PC-3 (cell line): ENCODE measurements at places on chromosomes 4 and X. TPM values are rescaled to one million over a fixed set of nuclear protein-coding genes. Genes with fewer than 3 reads are reported as not detected.
A peak's percentile ranks its signal among the peaks of the same experiment; 100 is the strongest.

DNA sequence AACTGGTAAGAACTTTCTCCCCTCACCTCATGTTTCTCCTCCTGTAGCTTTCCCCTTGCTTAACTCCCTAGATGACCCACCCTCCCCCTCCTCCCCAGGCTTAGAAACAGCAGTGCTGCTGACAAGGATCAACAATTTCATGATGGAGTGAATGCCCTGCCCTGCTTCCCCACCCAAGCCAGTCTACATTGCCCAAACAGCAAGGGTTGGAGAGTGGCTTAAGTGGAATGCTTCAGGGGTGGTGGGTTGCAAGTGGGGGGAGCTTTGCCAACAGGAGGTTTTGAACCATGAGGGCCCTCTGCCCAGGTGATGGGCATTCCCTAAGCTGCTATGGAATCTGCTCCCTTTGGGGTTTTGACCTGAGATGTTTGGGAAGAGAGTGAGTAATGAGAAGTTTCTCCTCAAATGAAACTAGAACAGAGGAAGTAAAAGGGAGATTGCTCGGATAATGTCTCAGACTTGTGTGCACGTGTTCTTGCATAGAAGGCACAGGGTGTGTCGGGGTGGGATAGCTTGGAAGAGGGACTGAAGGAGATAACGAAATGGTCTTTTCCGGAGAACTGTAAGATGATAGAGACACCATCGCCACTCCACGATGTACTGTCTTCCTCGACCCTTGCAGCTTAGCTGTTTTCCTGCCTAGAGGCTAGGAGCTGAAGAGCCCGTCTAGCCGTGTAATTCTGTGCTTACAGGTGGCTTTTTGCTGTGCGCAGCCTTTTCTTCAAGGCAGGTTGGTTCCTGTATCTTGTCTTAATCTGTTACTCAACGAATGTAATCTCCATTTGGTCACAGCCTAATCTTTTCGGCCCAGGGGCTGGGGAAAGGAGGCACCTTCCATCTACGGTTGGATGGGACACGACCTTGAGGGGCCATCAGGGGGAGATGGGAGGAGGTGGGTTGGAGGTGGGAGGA is 10.1 kb downstream of the GDPD2 start:
- H3K27ac ChIP-seq, result no peak overlapping the region
- peak overlapping the region; percentile 93 for H3K4me3 ChIP-seq
- H3K36me3 ChIP-seq, result no peaks in the 10 kb centered on the region
- DNase-seq, result no peak
- peaks cover 20% of the 10 kb centered on the region for H3K4me1 ChIP-seq

Gene DSPP
- 0.04 TPM in 1 of 2 replicates, not detected in the other for total RNA-seq

DNA sequence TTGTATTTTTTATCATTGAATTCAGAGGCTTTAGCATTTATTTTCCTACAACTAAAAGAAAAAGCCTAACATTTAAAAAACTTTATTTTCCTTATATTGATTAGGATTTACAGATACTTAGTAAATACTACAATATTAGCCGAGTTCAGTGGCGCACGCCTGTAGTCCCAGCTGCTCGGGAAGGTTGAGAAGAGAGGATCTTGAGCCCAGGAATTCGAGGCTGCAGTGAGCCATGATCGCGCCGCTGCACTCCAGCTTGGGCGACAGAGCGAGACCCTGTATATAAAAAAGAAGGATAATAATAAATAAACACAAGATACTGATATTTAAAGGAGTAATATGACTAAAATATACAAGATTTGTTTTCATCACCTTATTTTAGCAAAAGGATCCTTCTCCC is 681 bp upstream of the UPF3B start:
- H3K4me1 ChIP-seq, result peaks cover 6% of the 10 kb centered on the region; the same call in 1 of the 2 replicates
- no peak for DNase-seq
- H3K27me3 ChIP-seq, result no peaks in the 10 kb centered on the region
- peak overlapping the region; percentile 100 for H3K4me3 ChIP-seq

DNA sequence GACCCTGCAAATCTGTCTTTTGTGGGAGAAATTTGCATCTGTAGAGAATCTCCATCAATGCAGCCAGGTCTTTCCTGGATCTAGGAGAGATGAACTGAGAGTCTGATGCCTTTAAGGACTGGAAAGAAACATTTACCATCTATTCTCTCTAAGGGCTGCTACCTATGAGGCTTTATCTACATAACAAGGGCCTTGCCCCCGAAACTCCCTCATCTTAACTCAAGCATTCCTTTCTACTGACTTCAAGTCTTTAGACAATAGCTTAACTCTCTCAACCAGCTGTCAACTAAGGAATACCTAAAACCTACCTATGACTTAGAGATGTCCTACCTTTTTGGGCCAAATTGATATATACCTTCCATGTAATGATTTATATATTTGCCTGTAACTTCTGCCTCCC is 32.1 kb downstream of the MAGEB17 start:
- no peaks in the 10 kb centered on the region for H3K27me3 ChIP-seq
- H3K4me1 ChIP-seq, result no peaks in the 10 kb centered on the region
- no peak overlapping the region for H3K27ac ChIP-seq

DNA sequence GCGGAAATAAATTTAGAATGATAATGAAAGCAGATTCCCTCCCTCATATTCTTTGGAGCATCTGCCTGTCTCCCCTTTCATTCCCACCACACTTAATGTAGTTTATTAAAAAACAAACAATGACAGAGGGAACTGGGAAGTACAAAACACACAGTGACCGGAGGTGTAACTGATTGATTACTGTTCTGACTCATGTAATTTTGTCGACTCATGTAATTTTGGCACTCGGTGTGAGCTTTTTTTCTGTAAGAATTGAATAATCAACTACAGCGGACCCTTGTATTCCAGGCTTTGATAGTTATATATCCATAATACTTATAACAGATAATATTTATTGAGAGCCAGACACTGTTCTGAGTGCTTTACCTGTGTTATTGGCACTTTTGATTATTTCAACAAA is 110.4 kb downstream of the PALLD start:
- DNase-seq, result no peak
- no peaks in the 10 kb centered on the region for H3K27me3 ChIP-seq
- H3K4me3 ChIP-seq, result no peak overlapping the region
- H3K36me3 ChIP-seq, result no peaks in the 10 kb centered on the region
- H3K27ac ChIP-seq, result no peak overlapping the region

Gene TCP11X1
- not detected in 2 replicates for total RNA-seq

- no peak overlapping the region for H3K4me3 ChIP-seq
- no peaks in the 10 kb centered on the region for H3K4me1 ChIP-seq
- peaks cover 3% of the 10 kb centered on the region for H3K36me3 ChIP-seq
- no peaks in the 10 kb centered on the region for H3K27me3 ChIP-seq
- peak; percentile 28 for DNase-seq
- H3K27ac ChIP-seq, result no peak overlapping the region
Measured at GRCh38 chrX:51851507-51852085, 41.8 kb upstream of the MAGED1 start.

- no peaks in the 10 kb centered on the region for H3K36me3 ChIP-seq
- no peak overlapping the region for H3K27ac ChIP-seq
- no peaks in the 10 kb centered on the region for H3K27me3 ChIP-seq
- H3K4me3 ChIP-seq, result no peak overlapping the region
- no peaks in the 10 kb centered on the region for H3K4me1 ChIP-seq
- peak; percentile 21 for DNase-seq
Measured at GRCh38 chr4:59091146-59092142, 1981.3 kb upstream of the IGFBP7 start.

DNA sequence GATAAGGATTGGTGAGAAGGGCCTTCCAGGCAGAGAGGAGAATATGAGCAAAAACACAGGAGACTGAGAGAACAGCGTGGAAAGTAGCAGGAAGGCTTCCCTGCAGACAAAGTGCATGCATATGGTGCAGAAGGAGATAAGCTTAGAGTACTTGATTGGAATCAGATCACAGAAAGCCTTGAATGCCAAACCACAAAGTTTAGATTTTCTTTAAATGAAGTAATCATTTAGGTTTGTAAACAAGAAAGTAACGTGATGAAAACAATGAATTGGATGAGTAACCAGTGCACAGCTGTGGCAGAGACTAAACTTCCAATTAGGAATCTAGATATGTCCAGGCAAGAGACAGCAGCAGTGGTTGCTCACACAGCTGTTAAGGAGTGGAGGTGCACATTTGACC is 83.8 kb upstream of the C1QTNF7 start:
- no peak overlapping the region for H3K27ac ChIP-seq
- DNase-seq, result no peak
- H3K27me3 ChIP-seq, result peaks cover 52% of the 10 kb centered on the region
- H3K4me1 ChIP-seq, result no peaks in the 10 kb centered on the region

DNA sequence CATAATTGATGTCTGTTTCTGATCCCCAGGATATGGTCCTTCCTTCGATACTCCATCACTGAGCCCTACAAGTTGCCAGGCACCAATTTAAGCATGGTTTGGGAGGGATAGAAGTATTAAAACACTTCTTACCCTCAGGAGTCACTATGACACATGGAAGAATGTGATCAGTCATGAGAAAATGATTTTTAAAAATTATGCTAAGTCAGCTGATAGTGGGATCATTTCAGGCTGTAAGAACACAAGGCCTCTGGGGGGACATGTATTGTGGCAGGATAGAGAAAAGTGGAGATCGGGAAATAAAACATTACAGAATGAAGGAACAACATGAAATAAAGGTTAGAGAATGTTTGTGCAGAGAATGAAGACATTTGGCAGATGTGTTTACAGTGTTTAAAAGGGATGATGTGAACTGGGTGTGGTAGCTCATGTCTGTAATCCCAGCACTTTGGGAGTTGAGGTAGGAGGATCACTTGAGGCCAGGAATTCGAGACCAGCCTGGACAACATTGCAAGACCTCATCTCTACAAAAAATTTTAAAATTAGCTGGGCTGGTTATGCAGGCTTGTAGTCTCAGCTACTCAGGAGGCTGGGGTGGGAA is 64.0 kb downstream of the ELOVL6 start:
- H3K4me3 ChIP-seq, result no peak overlapping the region
- no peaks in the 10 kb centered on the region for H3K36me3 ChIP-seq
- H3K27me3 ChIP-seq, result no peaks in the 10 kb centered on the region
- no peak for DNase-seq

Gene CLGN
- 7.9 and 9.6 TPM in 2 replicates for total RNA-seq

DNA sequence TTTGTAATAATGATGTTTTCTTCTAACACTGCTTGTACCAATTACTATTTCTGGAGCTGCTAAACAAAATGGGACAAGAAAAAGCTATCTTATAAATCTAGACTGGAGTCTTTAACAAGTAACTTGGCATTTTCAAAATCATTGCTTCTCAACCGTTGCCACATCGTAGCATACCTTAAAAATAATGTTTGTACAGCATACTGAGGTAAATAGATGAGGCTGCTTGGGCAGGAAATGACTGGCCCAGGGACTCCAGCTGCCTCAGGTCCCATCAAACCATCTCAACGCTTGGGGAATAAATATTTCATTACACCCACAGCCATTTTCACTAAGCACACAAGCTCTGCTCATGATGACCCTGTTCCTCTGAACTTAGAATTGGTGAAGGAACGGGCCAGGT is 115.1 kb downstream of the SPANXA1 start:
- no peaks in the 10 kb centered on the region for H3K27me3 ChIP-seq
- H3K4me3 ChIP-seq, result no peak overlapping the region
- H3K27ac ChIP-seq, result peak overlapping the region; percentile 85
- H3K4me1 ChIP-seq, result peaks cover 33% of the 10 kb centered on the region
- H3K36me3 ChIP-seq, result no peaks in the 10 kb centered on the region

Gene ZNF182
- total RNA-seq, result 1.2 and 3.8 TPM in 2 replicates

DNA sequence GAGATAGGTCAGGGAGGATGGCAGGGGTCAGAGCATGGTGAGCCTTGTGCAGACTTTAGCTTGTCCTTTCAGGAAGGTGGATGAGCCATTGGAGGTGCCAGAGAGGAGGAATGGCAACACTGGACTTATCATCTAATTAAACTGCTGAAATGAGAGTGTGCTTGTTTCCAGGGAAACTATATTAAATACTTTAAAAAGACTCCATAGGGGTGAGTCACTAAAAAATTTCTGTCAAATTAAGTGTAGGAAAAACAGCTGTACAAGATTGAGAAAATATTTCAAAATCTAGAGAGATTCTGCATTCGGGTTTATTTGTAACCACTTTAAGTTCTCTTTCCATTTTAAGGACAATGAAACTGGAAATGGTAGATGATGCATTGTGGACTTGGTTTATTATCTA is 11.4 kb downstream of the FRAS1 start:
- no peaks in the 10 kb centered on the region for H3K27me3 ChIP-seq
- H3K4me3 ChIP-seq, result no peak overlapping the region
- H3K27ac ChIP-seq, result no peak overlapping the region
- no peaks in the 10 kb centered on the region for H3K36me3 ChIP-seq
- DNase-seq, result no peak

- H3K4me3 ChIP-seq, result no peak overlapping the region
- DNase-seq, result peak; percentile 66
- H3K27ac ChIP-seq, result peak overlapping the region; percentile 73
- no peaks in the 10 kb centered on the region for H3K36me3 ChIP-seq
- H3K27me3 ChIP-seq, result no peaks in the 10 kb centered on the region
- H3K4me1 ChIP-seq, result peaks cover 67% of the 10 kb centered on the region
Measured at GRCh38 chr4:42415281-42415680, 18.0 kb downstream of the SHISA3 start.

DNA sequence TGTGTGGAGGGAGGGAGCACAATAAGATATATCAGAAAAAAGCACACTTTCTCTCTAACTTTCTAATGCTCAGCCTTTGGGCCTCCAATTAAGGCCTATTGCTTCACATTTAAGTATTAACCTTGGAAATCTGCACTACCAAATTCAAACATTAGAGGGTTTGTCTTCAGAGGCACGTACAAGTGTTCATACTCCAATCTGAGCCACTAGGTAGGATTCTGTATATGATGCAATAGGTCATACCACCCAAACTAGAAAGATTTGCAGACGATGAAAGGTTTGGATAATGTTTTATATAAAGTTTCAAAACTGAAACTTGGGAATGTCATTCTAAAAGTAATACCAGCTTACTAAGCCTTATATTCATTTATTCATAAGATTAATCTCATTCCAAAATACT is 106.4 kb downstream of the MID1 start:
- H3K27me3 ChIP-seq, result no peaks in the 10 kb centered on the region
- no peak overlapping the region for H3K27ac ChIP-seq
- DNase-seq, result peak; percentile 21
- peaks cover 19% of the 10 kb centered on the region for H3K4me1 ChIP-seq
- no peaks in the 10 kb centered on the region for H3K36me3 ChIP-seq
- H3K4me3 ChIP-seq, result no peak overlapping the region

Gene GPR50
- not detected in 2 replicates for total RNA-seq

Gene CACNA1F
- not detected in 2 replicates for total RNA-seq

Gene P2RY10
- total RNA-seq, result not detected in 2 replicates

DNA sequence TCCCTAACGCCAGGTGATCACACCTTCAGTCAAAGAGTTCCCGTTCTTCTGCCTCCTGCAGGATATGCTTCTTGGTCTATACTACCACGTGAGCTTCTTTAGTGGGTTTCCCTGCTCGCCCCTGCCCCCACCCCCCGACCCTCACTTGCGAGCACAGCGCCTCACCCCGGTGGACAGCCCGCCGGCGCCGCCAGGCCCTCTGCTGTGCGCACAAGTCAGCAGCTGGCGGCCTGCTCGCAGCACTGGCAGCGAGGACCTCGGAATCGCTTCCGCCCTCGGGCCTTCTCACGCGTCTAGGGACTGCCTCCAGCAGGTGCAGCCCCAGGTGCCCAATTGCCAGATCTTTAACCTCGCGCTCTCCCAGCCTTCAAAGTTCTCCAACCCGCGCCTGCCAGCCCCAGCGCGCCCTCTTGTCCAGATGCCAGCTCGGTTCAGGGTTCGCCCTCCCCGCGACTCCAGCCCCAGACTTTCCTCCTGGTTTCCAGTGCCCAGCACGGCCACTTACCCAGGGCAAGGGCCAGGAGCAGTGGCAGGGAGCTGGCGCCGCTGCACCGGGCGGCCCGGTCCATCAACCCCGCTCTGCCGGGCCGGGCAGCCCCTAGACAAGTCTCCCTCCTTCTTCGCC is 454 bp downstream of the BTC start:
- H3K4me1 ChIP-seq, result peaks cover 18% of the 10 kb centered on the region; the same call in 1 of the 2 replicates
- no peaks in the 10 kb centered on the region for H3K36me3 ChIP-seq
- peak overlapping the region; percentile 86 for H3K4me3 ChIP-seq
- peak; percentile 63 for DNase-seq

Gene GLRA2
- not detected in 2 replicates for total RNA-seq

Gene TEX28
- total RNA-seq, result 0.11 TPM in 1 of 2 replicates, not detected in the other
